Stimulated activated CD4-positive, alpha-beta T cell treated with anti-CD3 and anti-CD28 coated beads, Interleukin-1b, Interleukin-23, amount 100 ng/mL, for 1 hour (primary cell): ENCODE measurements at places on chromosomes 3 and 15.

DNA sequence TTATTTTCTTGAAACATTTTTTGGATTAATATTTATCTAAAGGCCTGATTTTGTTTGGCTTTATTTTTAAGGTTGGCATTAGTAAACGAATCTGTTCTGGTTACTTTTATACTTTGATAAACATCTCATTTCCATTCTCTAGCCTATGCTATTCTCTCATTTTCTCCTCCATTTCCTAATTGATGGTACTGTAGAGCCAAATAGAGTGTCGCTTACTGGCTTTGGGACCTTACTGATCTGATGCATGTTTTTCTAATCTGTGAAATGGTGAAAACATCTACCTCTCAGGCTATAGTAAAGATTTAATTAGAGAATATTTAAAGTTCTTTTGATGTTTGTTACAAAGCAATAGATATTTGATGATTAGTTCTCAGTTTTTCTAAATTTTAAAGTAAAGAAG, 1.6 kb downstream of the LNP1 start:
- no peak for DNase-seq

DNA sequence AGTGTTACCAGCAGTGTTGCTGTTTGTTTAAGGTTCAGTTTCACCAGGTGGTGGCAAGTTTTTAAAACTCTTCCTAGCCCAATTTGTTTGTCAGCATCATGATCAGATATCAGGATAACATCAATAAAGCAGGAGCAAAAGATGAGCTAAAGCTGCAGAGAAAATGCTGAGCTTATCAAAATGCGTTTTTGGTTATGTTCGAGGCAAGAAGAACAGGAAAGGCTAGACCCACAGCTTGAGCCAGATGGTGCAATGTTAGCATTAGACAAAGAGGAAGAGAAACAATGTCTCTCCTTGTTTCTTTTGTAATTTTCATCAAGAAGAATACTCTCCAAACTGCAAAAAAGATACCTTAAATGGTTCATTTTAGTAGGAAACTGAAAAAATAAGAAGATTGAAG, 66.2 kb downstream of the THRB start:
- no peak for DNase-seq

DNA sequence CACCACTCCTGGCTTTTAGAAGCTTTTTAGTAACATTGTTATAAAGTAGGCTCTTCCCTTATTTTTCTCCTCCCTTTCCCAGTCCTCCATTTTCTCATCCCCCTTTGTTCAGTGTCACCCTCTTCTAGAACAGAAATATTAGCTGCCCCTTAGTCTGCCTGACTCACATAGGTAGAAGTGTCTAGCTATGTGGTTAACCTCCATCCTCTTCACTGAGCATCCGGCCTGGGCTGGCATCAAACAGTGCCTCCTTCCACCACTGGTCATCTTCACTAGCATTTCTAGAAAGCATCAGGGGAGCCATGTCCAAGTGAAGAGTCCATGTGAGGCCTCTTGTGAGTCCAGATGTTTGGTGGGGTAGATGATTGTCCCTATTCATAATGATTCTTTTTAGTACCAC, 70.0 kb upstream of the SKOR1 start:
- DNase-seq, result no peak

- DNase-seq, result no peak
Measured at GRCh38 chr3:159191447-159191846, 389.6 kb downstream of the MFSD1 start.

DNA sequence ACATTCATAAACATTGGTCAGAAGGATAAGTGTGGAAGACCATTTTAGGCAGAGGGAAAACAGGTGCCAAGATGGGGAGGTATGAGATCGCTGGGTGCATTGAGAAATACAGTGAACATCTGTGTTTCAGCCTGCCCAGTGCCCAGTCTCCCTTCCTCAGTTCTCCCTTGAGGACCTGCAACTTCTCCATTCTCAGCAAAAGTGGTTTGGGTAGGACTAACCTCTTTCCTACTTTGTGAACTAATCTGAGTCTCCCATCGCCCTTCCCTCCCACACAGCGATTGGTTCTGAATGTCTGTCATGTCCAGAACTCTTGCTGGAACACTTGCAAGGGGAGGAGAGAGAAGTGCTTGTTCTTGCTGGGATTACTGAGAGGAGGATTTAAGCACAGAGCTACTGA, 10.9 kb upstream of the CCNL1 start:
- no peak for DNase-seq

DNA sequence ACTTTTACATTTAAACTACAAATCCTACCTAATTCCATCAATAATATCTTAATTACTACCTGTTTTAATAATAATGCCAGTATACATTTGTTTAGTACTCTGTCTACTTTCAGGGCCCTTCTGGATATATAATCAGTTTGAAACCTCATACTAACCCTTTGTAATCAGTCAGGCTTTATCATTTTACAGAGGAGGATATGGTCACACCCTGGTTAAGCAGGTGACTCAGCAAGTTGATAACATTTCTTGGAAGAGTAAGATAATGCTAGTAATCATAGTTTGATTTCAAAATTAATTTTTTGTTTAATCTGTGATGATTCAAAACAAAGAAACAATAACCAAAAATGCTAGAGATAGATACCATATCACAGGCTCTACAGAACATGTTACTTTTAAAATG, 208.2 kb upstream of the MANF start:
- DNase-seq, result no peak

DNA sequence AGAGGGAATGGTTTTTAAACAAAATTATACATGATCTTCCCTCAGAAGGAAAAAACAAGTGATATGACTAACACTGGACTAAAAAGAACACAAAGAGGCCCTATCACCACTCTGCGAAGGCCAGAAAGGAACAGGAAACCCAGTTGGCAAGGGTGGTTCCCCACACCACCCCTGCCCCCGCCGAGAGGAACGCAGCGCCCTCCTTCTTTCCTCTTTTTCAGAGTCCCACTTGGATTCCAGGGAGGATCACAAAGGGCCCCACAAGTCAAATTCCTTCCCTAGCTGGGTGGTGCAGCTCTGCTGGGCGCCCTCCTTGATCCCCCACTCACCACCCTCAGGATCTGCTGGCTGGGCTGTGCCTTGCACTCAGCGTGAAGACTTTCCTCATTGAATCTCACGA, 29.8 kb downstream of the PLA1A start:
- no peak for DNase-seq

GRCh38 chr15:71015342-71015741, 99.9 kb upstream of the THSD4 start:
- no peak for DNase-seq

- DNase-seq, result no peak
Measured at GRCh38 chr3:123444744-123445143, 4.1 kb downstream of the ADCY5 start.

- peak; percentile 92 for DNase-seq
Measured at GRCh38 chr15:66356359-66357236, at the start of gene TIPIN. Gene TIPIN, minus strand, starts transcription at chr15:66356685. Its CDS starts 3,738 bp downstream, at chr15:66352947.

GRCh38 chr15:68679961-68680371, 101.2 kb downstream of the CORO2B start:
- no peak for DNase-seq

- DNase-seq, result no peak
Measured at GRCh38 chr3:47261301-47261700, 21.3 kb downstream of the KIF9 start.

DNA sequence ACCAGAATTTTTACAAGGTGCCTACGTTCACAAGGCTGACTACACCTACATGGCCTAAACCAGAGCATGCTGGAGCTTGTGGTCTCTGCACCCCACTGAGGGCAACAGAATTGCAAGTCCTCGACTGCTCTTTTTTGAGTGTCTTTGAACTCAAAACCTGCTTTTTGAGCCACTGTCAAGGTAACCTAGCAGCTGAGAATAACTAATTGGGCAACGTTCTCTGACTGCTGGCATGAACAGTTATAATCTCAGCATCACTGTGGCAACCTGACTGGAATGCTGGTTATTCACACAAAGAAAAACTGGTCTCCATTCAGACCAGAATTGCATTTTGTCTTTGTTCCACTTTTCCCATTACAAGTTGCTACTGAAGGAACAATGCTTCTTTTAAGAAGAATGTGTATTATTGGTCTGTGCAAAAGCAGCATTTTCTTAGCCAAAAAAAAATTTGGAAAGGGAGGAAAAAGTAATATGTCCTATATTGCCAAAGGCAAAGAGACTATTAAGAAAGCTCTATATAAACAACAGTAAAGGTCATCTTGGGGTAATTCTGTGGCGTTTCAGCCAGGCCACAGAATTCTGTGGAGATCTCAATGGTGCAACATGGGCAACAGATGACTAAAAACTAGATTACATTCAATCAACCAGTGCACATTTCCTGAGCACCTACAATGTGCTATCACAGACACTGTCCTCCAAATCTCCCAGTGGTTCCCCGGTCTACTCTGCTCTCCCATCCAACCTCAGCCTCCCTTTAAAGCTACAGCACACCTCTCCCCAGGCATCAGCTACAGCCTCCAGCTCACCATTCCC, 76.8 kb downstream of the TNIK start:
- DNase-seq, result no peak

GRCh38 chr3:46719735-46720271, 2.1 kb upstream of the PRSS50 start:
- DNase-seq, result no peak

- DNase-seq, result no peak
Measured at GRCh38 chr3:3586843-3587646, 212.2 kb upstream of the LRRN1 start.

DNA sequence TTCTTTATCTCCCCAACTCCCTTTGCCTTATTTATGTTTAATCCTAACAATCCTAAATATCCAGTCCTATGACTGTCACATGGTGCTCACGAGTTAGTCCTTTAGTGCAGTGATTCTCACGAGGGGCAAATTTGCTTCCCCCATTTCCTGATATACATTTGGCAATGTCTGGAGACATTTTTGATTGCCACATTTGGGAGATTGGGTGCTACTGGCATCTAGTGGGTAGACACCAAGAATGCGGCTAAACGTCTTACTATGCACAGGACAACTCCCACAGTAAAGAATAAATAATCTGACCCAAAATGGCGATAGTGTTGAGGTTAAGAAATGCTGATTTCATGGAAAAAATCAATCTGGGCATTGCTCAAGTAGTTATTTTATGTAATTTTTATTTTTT, 466.5 kb downstream of the ROBO2 start:
- DNase-seq, result no peak

DNA sequence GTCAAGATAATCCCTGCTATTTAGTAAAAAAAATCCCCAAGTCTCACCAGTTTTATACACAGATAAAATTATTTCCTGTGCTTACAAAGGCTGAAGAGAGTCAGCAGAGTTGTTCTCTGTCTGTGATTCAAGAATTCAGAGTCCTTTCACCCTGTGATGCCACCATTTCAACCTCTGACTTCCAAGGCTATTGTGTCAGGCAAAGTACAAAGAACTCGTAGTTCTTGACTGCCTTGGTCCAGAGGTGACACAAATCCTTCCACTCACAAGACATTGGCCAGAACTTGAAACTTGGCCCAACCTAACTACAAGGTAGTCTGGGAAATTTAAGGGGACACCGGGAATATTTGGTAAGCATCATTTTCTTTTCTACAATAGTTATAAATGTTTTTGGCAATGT, 34.9 kb upstream of the CMC1 start:
- DNase-seq, result no peak

DNA sequence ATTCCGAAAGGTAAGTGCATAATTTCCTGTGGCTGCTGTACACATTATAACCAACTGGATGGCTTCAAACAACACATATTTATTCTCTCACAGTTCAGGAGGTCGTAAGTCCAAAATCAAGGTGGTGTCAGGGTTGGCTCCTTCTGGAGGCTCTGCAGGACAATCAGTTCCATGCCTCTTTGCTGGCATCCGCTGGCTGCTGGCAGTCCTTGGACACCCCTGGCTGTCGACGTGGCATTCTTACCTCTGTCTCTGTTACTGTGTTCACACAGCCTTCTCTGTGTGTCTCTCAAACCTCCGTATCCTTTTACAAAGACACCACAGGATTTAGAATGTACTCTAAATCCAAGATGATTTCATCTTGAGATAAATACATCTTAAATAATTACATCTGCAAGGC, 398.8 kb upstream of the ATP10A start:
- no peak for DNase-seq

DNA sequence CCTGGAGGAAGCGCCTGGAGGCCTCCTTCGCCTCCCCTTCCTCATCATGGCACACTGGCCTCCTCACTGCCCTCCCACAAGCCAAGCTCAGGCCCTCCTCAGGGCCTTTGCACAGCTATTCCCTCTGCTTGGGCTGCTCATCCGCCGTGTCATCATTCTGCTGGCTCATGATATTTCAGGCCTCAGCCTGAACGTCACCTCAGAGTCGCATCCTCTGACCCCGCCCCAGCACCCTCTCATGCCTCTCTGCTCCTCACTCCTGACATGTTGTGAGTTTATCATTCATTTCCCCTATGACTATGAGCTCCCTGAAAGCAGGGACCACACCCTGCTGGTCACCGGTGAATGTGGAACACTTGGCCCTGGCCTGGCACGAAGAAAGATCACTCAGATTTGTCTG, 20.7 kb upstream of the POC1A start:
- no peak for DNase-seq

- no peak for DNase-seq
Measured at GRCh38 chr15:68158046-68158628, 47.0 kb downstream of the CALML4 start.

- DNase-seq, result no peak
Measured at GRCh38 chr3:186708983-186709679, 8.0 kb upstream of the KNG1 start.

- no peak for DNase-seq
Measured at GRCh38 chr15:88981244-88982215, 68.4 kb upstream of the MFGE8 start.

DNA sequence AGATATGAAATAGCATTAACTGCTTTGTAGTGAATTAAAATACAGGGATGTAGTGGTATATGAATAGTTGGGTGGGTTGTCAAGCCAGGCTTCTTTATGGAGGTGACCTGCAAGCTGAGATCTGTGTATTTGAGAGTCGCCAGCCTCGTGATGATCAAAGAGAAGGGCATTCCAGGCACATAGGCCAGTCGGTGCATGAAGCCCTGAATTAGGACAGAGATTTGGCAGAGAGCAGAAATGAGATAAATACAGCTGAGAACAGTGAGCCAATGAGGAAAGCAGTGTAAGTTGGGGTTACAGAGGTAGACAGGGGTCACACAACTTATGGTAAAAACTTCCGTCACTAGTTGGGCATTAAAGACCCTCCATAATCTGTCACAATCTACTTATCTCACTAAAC, 641.9 kb downstream of the OTOL1 start:
- DNase-seq, result no peak

DNA sequence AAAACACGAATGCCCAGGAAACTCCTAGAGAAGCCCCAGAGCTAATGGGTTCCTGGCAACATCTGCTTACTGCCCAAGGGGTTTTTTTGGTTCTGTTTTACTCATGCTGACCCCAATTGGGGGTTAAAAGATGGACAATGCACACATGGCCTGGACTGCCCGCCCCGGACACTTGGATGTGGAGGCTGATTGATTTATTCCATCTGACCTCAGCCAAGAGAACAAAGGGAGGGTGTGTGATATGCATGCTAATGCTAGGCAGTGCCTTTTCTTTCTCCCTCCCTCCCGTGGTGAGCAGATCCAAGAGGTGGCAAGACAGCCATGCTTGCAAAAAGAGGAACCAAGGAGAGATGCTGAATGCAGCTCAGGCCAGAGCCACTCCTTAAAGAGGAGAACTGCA, 3.3 kb upstream of the LRTM1 start:
- DNase-seq, result no peak

- no peak for DNase-seq
Measured at GRCh38 chr3:135093121-135093520, 298.1 kb downstream of the EPHB1 start.

- DNase-seq, result no peak
Measured at GRCh38 chr15:96170979-96171739, 159.3 kb upstream of the NR2F2 start.

GRCh38 chr15:32668942-32669341, 27.4 kb downstream of the SCG5 start:
- no peak for DNase-seq
